ENCODE measurements at places on chromosomes 2 and 18. TPM values are rescaled to one million over a fixed set of nuclear protein-coding genes. Genes with fewer than 3 reads are reported as not detected.

FAM237A gene
- total RNA-seq, result not detected

BCL11A gene
- 43.0 TPM for total RNA-seq

CRYGC gene
- not detected for total RNA-seq

CD8B gene
- not detected for total RNA-seq

PIAS2 gene
- total RNA-seq, result 17.8 TPM

Measured in esophagus mucosa (tissue), 1 donor.